ENCODE measurements at places on chromosomes 2 and 18. TPM values are rescaled to one million over a fixed set of nuclear protein-coding genes. Genes with fewer than 3 reads are reported as not detected.

Gene KIAA2012
- not detected for total RNA-seq

Gene GCKR
- 0.22 TPM for total RNA-seq

Gene UGGT1
- total RNA-seq, result 56.0 TPM

Gene DSG2
- total RNA-seq, result 237 TPM

Gene ECEL1
- total RNA-seq, result 0.40 TPM

Gene RGPD8
- total RNA-seq, result 11.7 TPM

GRCh38 chr2:9285385-9285920, 78.8 kb downstream of the ASAP2 start:
- DNase-seq, result no peak

- DNase-seq, result no peak
Observed at GRCh38 chr18:23569299-23570063, 16.8 kb downstream of the NPC1 start.

DNA sequence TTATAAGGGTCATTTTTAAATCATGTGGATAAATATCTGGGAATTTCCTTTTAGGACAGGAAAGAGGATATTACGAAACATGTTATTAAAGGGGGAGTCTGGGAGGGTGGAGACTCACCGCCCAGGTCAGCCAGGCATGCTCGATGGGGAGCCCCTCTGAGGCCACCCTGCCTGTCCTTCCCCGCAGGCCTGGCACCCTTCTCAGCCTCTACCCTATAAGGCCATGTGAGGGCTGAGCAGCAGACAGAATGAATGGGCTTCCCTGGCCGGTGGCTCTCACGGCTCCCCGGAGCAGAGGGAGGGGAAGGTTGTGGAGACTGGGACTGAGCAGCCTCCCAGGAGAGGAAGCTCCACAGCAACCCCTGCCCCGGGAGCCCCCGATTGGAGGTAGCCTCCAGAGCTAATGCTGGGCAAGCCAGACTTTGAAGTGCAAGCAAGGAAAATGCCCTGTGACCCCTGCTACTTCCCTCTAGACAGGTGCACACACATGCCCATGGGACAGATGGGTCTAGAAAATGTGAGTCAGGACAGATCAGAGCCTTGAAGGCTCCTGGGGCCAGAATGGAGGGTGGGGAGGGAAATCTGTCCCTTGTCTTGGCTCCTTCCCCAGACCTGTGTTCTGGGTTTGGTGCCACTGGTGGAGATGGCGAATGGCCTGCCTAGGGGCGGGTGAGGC, 13.2 kb upstream of the ARMC9 start:
- no peak for DNase-seq

GRCh38 chr2:43408407-43409160, 182.2 kb upstream of the ZFP36L2 start:
- DNase-seq, result no peak

DNA sequence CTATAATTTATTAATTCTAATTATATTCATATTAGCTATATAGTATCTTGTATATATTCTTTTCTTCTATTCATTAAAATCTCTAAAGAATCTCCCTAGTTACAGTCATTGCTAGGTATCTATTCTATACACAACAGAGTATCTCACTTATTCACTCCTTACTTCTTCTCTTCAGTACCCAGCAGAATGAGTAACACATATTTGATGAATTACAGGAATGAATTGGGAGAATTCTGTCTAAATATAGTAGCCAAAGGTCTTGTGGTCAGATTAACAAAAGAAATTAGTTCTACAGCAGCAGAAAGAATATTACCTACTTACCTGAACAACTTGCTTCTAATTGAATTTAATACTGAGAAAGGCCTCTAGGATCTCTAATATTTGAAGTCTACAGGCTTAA, 758.0 kb upstream of the ZEB2 start:
- no peak for DNase-seq

DNA sequence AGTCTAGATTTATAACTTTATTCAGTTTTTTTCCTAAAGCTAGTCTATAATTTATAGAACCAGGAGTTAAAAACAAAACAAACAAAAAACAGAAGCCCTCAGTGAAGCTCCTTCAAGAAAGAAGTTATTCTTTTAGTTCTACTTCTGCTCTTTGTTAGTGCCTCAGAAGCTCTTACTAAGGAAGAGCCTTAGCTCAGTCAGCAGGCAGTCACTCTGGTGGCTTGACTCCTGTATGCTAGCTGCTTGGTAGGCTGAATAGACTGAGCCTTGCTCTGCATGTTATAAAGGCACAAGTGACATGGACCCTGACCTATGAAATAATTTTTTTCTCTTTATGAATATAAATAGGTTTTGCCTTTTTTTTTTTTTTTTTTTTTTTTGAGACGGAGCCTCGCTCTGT, 24.8 kb downstream of the NCOA1 start:
- no peak for DNase-seq

- DNase-seq, result no peak
Observed at GRCh38 chr2:41718705-41719104, 329.1 kb upstream of the PKDCC start.

DNA sequence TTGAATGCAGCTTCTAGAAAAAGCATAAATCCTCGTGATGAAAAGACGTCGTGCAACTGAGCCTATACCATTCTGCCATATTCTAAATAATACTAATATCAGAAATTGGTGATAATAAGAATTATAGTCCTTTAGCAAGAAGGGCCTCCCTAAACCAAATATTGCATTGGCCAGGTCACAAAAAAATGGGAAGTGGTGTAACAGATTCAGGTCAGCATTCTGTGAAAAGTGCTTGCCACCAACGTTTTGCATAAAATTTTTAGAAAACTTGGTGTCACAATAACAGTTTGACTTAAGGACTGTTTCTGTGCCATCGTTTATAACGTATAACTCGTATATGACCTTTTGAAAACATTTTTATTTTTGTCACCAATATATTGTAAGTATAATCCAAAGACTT, 603.6 kb downstream of the CPS1 start:
- DNase-seq, result no peak

- no peak for DNase-seq
Observed at GRCh38 chr2:6845312-6845711, 20.4 kb downstream of the CMPK2 start.

- no peak for DNase-seq
Observed at GRCh38 chr2:31889044-31889443, 121.8 kb downstream of the MEMO1 start.

DNA sequence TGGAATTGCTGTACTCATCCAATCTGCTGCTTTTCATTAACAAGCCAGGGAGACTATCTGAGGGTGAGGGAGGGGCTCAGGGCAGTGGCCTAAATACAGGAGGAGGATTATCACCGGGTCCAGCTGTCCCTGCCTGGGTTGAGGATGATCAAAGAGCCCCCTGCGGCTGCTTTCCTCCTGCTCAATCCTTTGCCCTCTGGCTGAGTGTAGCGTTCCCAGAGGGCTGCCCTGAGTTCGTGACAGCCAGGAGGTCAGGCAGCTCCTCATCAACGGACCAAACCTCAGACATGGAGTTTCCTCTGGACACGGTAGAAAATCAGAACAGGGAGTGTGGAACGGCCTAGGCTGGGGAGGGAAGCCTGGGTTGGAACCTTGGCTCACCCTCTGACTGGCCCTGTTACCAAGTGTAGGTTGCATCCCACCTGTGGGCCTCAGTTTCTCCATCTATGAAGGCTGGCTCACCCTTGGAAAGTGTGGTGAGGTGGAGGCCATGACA, 23.5 kb downstream of the CIB4 start:
- DNase-seq, result no peak

- DNase-seq, result peak; percentile 14
Observed at GRCh38 chr2:236935083-236935482, 150.6 kb upstream of the COPS8 start.

- DNase-seq, result no peak
Observed at GRCh38 chr2:165105926-165106325, 97.9 kb downstream of the SCN3A start.

DNA sequence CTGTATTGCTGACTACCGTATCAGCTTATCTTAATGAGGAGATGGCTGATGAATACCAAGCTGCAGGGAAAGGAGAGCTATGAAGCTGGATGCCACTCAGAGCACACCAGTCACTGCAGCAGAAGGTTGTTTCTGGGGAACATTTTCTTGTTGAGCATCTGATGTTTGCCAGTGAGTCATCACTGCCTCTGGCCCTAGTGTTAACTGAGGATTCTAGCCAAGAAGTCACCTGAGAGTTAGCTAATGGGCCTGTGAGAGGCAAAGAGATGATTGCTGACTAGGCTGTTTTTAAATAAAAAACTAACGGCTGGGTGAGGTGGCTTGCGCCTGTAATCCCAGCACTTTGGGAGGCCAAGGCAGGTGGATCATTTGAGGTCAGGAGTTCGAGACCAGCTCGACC, 37.9 kb downstream of the CCDC150 start:
- no peak for DNase-seq

DNA sequence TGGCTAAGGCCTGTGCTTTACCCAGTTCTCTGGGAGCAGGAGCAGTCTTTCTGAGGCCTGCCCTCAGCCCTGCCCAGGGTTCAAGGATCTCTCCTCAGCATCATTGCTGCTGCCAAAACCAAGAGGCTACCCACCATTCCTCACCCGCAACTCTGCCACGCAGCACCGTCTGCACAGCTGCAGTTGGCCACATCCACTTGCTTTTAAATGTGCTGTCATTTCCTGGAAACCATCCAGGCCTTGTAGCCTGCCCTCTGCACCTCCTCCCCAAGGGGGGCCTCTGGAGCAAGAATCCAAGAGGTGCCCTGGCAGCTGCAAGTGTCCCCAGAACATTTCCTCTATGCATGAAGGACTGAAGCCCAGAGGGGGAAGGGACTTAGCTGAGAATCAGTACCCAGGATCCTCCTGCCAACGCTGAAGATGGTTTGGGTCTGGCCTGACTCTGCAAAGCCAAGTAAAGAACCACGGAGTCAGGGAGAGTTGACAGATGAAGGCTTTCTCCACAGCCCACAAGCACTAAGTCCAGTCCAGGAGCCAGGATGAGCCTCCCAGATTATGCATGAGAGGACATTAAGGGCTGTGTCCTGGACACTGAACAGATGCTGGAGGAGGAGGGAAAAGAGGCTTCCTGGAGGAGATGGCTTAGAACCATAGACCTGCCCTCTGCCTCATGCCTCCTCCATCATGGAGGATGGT, 14.9 kb downstream of the EMX1 start:
- no peak for DNase-seq

DNA sequence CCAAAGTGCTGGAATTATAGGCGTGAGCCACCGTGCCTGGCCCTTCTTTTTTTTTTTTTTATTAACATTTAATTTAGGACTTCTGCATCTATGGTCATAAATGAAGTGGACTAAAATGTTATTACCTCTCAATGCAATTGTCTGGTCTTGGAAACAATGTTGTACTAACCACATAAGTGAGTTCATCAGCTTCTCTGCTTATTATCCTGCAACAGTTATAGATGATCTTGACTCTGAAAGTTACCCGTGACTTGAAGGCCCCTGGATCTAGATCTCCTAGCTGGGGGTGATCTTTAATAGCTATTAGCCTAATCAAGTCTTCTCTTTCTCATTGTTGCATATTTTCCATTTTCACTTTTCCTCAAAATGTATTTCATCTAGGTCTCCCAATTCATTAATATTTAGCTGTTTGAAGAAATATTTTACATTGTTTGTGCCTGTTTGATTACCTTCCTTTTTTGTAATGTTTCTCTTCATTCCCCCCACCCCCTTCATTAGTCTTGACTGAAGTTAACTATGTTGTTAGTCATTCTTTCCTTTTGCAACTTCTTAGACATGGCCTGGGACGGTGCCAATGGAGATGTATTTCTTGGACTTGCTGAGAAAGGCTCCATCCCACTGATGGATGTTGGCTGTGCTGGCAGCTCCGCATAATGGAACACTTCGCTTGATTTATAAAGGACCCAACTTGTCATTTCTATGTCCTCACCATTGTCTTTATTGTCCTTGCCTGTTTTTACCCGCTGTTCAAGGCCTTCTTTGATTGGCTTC, 141.6 kb upstream of the RIOK3 start:
- DNase-seq, result no peak

GRCh38 chr2:113720167-113720566, 36.3 kb downstream of the SLC35F5 start:
- DNase-seq, result no peak

Measured in colonic mucosa (tissue), 4 donors.